ENCODE measurements at places on chromosomes 12 and 14. TPM values are rescaled to one million over a fixed set of nuclear protein-coding genes. Genes with fewer than 3 reads are reported as not detected.

DNA sequence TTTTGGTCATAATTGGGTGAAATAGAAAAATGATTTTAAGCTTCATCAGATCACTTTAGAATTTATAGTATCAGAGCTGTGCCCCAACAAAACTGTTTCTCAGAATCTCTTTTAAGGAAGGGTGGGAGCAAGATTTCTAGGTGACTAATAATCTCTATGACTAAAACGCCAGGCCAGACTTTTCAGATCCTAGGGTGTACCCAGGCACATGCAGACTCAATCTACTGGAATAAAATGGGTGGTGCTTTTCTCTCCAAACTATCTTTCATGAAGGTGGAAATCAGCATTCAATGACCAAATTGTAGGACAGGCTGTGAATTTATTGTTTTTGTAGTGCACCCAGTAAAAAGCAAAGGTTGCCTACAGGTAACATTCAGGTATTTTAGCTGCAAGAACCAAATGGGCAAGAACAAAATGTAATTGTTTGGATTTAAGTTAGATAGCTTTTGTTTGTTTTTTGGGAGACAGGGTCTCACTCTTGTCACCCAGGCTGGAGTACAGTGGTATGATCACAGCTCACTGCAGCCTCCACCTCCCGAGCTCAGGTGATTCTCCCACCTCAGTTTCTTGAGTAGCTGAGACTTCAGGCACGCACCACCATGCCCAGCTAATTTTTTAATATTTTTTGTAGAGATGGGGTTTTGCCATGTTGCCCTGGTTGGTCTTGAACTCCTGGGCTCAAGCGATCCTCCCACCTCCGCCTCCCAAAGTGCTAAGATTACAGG, 49.5 kb downstream of the PPP2R5C start:
- DNase-seq, result peak; percentile 4

GRCh38 chr12:51920046-51920445, 12.7 kb downstream of the ACVRL1 start:
- no peak for DNase-seq

DNA sequence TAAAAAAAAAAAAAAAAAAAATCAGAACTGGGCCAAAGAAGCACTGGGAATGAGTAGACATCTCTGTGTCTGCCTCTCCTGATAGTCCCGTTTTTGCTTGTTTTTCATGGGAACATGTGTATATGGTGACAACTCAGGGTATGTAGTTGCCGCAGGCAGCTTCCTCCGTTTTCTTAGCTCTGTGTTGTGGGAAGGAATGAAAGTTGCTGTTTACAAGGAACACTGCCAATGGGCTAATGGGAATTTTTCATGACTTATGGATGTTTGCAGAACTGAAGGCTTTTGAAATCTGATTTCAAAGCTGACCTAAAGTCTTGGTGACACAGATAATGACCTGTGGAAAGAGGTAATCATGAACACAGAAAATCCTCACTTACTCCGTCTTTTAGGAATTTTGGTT, 146.4 kb upstream of the BTG1 start:
- DNase-seq, result no peak

Gene A2M
- not detected for total RNA-seq

Gene TMPRSS12
- total RNA-seq, result not detected

GRCh38 chr14:101624536-101624935, 63.2 kb downstream of the DIO3 start:
- DNase-seq, result no peak

Gene EXOC3L4
- not detected for total RNA-seq

Gene CCDC196
- total RNA-seq, result not detected

DNA sequence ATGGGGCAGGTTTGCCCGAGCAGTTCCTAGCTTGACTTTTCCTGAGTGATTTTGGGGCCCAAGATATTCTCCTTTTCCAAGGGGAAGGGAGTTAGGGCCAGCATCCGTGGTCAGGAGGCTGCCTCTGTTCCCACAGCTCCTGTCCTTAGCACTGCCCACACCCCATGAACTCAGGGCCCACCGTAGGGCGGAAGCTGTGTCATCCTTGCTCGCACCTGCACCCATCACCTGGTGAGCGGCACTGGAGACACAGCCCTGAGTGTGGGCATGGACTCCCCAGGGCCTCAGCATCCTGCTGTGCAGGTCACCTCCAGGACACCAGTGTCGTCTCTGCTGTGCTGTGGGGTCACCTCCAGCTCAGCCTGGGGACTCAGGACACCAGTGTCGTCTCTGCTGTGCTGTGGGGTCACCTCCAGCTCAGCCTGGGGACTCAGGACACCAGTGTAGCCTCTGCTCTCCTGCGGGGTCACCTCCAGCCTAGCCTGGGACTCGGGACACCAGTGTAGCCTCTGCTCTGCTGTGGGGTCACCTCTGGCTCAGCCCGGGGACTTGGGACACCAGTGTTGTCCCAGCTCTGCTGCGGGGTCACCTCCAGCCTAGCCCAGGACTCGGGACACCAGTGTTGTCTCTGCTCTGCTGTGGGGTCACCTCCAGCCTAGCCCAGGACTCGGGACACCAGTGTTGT, 322.9 kb downstream of the ADGRD1 start:
- no peak for DNase-seq

Gene REM2
- 5.6 TPM for total RNA-seq

Gene TMEM229B
- total RNA-seq, result 4.2 TPM

Gene SSTR1
- total RNA-seq, result not detected

- DNase-seq, result no peak
Observed at GRCh38 chr12:3311027-3311402, 180.0 kb upstream of the PRMT8 start.

- no peak for DNase-seq
Observed at GRCh38 chr14:62133776-62134550, 371.7 kb downstream of the SNAPC1 start.

DNA sequence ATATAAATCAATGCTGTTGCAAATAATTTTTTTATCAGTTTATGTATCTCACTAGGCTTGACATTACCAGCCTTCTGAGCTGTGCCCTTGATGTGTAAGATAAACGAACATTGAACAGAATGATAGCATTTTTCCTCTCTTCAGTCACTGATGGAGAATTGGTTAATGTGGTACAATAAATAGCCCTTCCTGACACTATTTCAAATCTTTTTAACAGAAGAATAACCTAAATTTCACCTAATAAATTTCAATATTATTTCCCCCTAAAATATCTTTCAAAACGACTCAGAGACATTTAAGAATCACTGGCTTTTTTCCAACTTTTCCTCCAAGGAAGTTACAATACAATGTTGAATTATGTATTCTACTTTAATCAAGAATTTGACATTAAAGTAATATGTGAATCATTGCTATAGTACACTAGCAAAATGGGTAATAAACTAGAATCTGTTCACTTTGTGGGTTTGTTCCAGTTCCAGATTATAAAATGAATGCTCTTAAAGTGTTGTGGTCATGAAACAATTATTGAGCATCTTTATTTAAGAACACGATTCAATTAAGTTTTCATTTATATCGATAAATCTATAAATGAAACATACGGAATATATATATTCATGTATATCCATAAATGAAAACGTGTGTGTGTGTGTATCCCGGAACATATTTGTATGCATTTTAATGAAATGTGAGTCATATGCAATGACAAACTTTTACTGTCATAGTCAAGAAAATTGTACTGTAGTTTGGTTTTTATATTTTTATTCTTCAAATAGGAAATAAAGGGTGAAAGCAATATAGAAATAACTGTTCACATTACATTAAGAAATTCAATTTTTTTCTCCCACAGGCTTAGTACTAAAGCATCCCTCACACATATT, 2.5 kb upstream of the ATP2B1 start:
- peak; percentile 14 for DNase-seq

DNA sequence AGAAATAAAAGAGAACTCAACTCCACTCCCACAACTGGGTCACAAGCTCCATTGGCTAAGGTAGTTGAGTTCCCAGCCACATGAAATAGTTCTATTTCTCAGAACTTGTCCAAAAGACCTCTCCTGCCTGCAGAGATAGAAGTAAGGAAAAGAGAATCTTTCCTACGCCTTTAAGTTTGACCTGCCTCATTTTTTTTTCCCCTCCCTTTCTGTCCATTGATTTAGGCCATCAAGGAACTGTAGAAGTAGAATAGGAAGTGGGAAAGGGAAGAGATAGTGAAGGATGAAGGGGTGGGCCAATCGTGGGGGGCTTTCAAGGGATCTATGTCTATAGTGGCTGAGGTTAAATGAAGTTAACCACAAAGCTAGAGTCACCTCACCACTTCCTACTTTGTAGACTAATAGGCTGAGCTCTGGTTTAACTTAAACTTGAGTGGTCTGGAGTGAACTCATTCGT, 13.9 kb upstream of the NUDT4 start:
- peak; percentile 21 for DNase-seq

GRCh38 chr12:70243510-70244371, 508 bp downstream of the CNOT2 start:
- DNase-seq, result peak; percentile 65

DNA sequence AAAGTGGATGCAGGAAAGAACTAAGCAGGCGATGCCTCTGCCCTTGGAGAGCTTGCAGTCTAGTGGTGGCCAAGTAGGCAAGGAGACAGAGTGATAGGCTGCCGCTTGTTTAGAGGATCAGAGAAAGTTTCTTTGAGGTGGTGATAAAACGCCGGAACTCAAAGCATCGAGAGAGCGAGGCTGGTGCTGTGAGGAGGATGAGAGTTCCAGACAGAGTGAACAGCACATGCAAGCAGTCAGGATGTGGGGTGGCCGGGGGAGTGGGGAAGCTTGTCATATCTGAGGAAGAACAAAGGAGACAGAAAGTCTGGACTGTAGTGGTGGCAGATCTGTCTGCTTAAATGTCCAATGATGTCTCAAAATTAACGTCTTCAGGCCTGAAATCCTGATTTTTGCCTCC, 319.7 kb downstream of the SNAPC1 start:
- DNase-seq, result no peak

DNA sequence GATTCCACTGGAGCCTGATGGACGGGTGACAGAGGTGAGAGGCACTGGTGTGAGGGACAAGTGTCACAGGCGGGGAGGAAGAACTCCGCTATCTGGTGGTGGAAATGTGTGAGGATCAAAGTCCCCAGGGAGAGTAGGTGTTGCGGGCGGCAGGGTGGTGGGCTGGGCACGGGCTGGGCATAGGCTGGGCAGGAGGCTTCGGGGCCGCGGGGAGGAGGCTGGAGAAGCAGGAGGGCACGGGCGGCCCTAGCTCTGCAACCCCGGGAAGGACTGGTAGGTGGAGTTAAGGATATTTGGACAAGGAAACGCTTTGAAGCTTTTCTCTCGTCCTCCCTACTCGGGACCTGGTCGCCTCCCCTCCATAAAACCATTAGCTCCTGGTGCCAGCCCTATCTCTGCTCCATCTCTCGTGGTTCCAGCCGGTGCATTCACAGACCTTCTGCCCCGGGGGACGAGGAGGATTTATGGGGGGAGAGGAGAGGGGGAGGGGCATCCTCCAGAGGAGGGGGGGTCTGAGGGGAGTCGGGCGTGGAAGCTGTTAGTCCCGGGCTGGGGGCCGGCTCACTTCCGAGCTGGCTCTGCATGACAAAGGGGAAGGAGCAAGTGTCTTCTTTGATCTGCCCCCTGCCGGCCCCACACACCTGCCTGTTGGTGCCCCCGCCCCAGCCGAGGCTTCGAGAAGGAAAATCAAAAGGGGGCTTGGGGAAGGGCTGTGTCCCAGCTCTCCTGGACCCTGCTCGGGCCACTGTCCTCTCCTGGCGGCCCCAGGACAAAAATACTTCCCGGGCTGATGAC, 504 bp downstream of the WNT5B start:
- DNase-seq, result peak; percentile 65

- DNase-seq, result no peak
Observed at GRCh38 chr12:1927751-1928351, 9.4 kb upstream of the CACNA2D4 start.

DNA sequence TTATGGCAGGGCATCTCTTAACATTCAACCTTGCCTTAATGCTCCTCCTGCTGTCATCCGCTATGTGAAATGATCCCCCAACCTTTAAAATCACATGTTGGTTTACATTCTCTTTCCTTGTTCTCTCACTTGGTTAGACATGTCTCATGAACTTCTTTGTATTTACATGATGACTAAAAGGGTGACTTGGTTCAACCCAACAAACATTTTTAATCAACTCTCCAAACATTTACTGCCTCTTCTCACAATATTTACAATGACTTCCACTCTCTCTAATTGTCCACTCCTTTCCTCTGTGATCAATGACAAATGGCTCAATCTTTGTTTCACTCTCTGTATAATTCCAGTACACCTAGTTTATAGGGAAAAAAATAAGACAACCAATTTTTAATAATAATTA, 506.1 kb downstream of the NELL2 start:
- no peak for DNase-seq

Gene RNASE13
- total RNA-seq, result not detected

Gene APOF
- not detected for total RNA-seq

Gene ATF7
- total RNA-seq, result 42.2 TPM

- DNase-seq, result no peak
Observed at GRCh38 chr12:112846619-112847018, 55.1 kb downstream of the RPH3A start.

Gene OR6S1
- total RNA-seq, result not detected

Gene ADAM20
- 2.7 TPM for total RNA-seq

Gene FITM1
- total RNA-seq, result 2.6 TPM

GRCh38 chr14:87990682-87991081, 2.3 kb downstream of the GALC start:
- DNase-seq, result no peak

Gene PLEKHA5
- total RNA-seq, result 0.22 TPM

- no peak for DNase-seq
Observed at GRCh38 chr14:99786511-99786989, 6.7 kb upstream of the EML1 start.

DNA sequence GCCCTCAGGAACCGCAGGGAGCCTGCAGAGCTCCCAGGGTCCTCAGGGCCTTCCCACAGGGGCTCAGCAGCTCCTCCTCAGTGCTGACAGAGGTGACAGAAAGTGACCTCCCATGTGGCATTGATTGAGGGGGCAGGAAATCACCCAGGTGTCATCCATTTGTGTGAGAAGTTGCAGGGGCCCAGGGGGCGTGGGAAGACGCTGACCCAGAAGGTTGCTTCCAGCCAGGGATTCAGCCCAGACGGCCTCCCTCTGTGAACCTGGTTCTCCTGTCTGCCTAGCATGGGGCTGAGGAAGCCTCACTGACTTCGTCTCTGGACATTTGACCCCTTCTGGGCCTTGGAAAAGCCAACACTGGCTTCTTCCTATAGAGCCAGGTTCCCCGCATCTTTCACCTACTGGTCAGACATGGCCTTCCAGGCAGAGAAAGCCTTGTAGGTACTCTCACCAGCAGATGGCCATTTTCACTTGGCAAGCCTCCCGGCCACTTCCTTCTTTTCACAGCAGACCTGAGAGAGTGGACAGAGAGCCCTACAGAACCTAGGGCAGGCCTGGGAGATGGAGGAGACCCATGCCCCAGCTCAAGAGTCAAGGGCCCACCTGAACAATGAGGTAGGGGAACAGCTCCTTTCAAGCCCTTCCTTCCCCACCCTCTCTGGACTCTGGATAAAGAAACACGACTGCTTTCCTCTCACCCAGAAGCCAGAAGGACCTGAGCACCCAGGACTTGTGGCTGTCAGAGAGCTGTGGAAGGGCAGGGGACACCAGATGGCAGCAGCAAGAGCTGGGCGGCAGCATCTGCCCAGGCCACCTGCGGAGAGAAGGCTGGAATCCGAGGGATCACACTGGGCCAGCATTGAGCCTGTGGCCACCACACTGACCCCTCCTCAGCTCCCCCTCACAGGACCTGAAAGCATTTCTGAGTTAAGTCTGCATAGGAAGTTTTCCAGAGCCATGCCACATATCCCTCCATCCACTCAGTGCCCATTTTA, 377.8 kb downstream of the DPF3 start:
- no peak for DNase-seq

GRCh38 chr12:95004610-95005009, 1.1 kb upstream of the NDUFA12 start:
- no peak for DNase-seq

GRCh38 chr14:102209224-102209966, 69.7 kb downstream of the WDR20 start:
- DNase-seq, result no peak

GRCh38 chr12:31035967-31036665, 37.5 kb upstream of the DDX11 start:
- DNase-seq, result no peak

Gene TRIAP1
- total RNA-seq, result 19.6 TPM

Data from B cell (primary cell).